ENCODE measurements at places on chromosomes 16 and 17.

- DNase-seq: no peak
Measured at GRCh38 chr17:45676695-45677094, 107.4 kb upstream of the CRHR1 start.

DNA sequence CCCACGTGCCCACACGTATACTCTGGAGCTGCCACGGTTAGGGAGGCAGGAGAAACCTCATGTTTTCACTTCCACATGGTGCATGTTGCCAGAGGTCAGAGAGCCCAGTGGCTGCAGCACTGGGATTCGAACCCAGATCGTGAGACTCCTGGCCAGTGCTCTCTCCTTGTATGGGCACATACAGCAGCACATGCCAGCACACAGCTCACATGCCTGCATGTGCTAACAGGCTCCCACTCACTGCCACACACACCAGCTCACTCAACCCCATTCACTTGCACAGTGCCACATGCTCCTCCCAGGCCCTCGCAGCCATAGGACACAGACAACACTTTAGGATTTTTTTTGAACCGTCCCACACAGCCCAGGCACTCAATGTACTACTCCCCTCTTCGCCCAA is 49.5 kb upstream of the MRPS23 start:
- peak; percentile 27 for DNase-seq

DNA sequence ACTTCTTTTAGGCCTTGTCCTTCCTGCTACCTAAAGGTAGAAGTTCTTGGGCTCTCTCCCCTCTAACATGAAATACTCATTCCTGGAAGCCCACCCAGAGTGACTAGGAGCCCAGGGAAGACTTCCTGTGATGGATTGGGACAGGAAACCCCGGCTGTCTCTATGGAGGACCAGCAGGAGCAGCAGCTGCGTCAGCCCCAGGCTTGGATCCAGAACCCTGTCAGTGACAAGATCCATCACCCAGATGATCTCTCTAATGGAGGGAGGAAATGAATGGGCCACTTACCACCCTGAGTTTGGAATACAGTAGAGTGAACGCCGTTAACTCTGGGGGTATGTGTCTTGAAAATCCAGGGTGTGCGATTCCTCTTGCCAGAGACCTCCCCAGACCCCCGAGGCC is 195.7 kb upstream of the WSCD1 start:
- no peak for DNase-seq

DNA sequence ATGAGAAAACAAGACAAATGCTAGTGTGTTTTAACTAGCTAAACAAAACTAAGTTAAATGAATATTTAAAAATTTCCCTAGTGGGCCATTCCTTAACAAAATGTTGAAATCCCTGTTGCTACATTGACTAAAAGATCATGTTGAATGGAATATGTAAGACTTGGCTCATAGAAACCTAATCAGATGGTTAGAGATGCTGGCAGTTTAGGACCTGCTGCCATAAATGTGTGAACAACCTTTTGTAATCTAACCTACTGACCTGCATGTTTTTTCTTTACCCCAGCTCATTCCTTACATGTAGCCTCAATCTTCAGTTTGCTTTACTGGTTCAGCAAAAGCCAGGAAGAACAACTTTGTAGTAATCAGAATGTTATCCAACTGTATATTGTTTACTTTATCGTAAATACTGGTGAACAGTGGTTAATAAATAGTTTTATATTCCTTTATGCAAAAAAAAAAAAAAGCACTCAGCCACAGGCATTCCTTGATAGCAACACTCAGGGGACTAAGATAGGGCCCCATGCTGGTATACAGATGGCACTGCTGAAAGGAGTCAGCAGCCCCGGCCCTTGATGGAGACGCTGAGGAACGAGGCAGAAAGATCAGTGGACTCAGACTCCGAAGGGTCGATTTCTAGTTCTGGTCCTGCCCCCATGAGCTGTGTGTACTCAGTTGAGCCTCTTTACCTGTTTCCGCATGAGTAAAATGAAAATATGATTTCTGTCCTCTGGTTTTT is 78.2 kb downstream of the MARF1 start:
- DNase-seq: no peak

DNA sequence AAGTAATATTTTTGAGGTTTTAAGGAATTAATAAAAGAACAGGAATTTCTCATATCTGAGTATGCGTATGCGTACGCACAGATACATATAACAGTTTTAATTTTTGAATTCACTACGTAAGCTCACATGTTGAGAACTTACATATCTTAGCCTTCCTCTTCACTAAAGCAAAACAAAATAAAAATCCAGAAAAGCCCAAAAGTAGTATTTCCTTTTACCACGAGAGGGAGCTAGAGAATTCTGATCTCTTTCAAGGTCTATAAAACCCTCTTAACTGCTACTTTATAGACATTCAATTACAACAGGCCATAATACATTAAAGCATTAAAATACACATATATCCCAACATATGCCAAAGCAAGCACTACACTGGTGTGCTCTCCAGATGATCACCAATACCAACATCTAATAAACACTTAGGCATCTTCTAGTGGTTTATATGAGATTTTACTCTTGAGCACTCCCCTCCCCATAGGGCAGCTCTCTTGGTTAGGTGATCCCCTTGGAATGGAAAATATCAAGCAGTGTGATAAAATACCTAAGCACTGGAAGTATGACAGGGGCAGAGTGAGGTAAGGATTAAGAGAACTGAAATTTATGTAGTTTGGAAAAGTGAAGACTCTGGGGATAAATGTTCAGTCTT is 94.0 kb downstream of the SKAP1 start:
- DNase-seq: peak; percentile 47

GRCh38 chr17:12509801-12510200 is 155.9 kb upstream of the MYOCD start:
- no peak for DNase-seq

DNA sequence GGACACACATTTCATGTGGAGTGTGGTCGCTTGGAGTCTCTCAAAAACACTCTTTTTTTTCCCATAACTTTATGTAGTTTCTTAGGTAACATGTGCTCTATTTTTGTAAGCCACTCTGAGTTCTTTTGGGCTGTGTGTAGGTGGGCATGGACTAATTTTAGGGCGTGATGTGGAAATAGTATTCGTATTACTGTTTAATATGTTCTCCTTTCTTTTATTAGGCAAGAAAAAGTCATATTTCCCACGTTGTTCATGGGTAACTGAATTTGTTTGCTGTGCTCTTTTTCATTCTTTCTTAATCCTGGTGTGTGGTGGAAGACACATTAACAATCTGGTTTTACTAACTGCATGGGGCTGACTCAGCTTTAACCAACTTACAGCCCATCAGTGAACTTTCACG is 27.4 kb downstream of the NDEL1 start:
- DNase-seq: peak; percentile 85

GRCh38 chr17:63325808-63326207 is 120.3 kb downstream of the CYB561 start:
- DNase-seq: no peak

DNA sequence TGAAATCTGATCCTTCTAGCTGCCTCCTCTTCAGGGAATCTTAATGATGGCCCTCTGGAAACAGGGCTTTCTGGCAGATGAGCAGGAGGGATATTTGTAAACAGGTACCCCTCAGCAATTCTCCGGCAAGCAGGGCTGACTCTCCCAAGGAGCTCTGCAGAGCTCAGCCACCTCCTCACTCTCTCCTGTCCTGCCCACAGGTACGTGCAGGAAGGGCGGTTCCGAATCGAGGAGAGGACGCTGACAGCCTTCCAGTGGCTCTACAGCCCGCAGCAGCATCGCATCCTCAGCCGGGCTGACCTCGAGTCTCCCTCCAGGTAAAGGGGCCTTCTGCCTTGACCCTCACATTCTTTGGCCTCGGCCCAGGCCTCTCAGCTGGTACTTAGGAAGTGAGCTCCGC is 20.7 kb upstream of the CCDC92B start:
- DNase-seq: no peak

DNA sequence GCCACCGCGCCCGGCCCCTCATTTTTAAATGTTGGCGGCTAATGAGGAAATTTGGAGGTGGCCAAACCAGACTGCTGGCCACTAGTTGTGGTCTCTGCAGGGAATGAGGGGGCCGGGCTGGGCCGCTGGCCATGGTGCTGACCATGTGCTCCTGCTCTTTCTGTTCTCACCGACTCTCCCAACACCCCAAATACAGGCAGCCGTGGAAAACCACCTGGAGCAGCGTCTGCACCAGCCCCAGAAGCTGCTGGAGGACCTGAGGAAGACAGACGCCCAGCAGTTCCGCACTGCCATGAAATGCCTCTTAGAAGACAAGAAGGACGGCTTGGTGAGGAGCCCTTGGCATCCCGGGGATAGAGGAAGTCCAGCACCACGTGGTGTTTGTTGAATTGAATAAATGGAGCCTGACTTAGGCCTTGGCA is 21.3 kb downstream of the OTOA start:
- no peak for DNase-seq

- DNase-seq: no peak
Measured at GRCh38 chr16:75503801-75504200, 8.6 kb upstream of the CHST6 start.

DNA sequence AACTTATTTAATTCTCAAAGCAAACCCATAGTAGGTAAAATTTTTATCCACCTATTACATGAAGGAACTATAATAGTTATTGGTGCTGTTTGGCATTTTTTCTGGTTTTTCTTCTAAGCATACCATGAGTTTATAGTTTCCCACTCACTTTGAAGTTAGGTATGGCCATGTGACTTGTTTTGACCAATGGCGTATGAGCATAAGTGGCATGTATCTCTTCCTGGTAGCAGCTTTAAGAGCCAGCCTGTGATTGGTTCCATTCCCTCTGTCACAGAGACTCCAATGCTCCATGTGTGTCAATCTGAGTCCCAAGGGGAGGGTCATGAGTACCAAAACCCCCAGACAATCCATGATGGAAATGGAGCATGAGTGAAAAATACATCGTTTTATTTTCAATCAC is 282.9 kb upstream of the N4BP1 start:
- DNase-seq: no peak

DNA sequence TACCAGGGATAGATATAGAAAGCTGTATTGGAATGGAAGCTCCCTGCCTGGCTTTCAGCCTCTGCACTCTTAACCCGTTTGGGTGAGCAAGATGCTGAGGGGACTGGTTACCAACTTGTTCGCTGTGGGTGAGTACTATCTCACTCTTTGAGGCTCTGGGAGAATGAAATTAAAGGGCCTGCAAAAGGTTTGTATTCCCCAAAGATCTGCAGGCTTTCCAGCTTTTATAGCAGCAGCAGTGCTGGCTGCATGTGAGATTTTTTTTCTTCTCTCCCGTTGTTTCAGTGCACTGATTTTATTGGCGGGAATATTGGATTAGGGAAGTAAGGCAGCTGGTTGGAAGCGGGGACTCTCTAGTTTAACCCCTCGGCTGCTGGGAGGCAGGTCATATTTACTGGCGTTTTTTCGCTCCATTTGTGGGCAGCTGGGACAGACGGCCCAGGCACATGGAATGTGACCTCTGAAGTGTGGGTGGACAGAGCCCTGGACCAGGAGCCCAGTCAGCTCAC is 30.9 kb downstream of the C17orf75 start:
- no peak for DNase-seq

- peak; percentile 90 for DNase-seq
Measured at GRCh38 chr17:10013365-10014112, 108.5 kb upstream of the RCVRN start.

DNA sequence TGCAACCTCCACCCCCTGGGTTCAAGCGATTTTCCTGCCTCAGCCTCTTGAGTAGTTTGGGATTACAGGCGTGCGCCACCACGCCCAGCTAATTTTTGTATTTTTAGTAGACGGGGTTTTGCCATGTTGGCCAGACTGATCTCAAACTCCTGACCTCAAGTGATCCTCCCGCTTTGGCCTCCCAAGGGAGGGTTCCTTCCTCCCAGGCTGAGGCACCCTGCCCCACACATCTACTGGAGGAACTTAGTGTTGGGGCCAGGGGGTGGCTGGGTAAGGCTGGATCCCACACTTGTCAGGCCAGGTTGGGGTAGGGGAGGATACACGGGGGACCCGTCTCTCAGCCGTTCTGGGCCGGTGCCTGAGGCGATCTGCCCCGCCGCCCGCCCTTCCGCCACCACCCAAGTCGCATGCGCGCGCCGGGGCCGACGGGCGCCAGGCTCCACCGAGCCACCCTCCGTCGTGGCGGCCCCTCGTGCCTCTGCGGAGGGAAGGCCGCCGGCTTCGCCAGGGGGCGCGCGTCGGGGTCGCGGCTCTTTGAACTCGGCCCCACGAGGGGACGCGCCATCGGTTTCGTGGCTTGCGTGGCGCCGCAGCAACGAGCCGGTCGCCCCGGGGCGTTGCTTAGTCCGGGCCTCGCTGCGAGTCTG is 15.9 kb downstream of the GRB7 start:
- no peak for DNase-seq

- no peak for DNase-seq
Measured at GRCh38 chr17:50710650-50711049, 2.9 kb upstream of the ANKRD40 start.

DNA sequence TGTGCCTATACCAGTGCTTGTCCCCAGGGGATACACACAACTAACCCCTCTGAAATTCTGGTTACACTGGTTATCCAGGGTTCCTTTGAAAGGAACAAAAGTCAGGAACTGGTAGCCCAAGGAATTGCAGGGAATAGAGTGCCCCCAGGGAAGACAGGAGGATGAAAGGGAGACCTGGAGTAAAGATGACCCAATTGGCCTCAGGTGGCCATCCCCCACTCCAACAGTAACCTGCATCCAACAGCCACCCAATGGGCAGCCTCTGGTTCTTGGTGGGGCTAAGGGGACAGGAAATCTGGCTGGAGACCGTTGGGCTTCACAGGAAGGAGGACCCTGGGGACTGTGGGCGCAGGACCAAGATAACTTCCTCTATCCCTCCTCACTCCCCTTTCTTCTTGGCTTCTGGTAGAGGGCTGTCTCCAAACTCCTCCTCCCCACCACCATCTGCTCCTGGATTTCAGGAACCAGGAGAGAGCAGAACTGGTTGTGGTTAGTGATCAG is 826 bp upstream of the MPO start:
- DNase-seq: no peak

DNA sequence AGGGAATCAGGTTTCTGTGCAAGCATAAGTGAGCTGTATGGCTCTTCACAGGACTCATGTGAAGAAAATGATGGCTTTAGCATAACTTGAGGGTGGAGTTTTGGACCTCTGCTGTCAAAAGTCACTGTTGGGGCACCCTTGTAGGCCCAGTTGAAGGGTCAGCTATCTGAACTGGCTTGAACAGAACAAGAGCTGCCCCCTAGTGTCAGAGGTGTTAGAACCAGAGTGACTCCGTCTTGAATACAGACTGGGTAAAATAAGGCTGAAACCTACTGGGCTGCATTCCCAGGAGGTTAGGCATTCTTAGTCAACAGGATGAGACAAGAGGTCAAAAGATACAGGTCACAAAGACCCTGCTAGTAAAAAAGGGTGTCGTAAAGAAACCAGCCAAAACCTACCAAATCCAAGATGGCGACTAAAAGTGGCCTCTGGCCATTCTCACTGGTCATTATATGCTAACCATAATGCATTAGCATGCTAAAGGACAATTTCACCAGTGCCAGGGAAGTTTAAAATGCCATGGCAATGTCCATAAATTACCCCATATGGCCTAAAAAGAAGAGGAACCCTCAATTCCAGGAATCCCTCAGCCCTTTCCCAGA is 484.0 kb upstream of the ERCC4 start:
- DNase-seq: no peak

GRCh38 chr16:69036399-69037091 is 68.9 kb upstream of the HAS3 start:
- DNase-seq: no peak

GRCh38 chr17:38454532-38454931 is 26.3 kb downstream of the ARHGAP23 start:
- DNase-seq: no peak
